NCI-H226 (cell line): ENCODE measurements at places on chromosomes 16 and 17.

DNA sequence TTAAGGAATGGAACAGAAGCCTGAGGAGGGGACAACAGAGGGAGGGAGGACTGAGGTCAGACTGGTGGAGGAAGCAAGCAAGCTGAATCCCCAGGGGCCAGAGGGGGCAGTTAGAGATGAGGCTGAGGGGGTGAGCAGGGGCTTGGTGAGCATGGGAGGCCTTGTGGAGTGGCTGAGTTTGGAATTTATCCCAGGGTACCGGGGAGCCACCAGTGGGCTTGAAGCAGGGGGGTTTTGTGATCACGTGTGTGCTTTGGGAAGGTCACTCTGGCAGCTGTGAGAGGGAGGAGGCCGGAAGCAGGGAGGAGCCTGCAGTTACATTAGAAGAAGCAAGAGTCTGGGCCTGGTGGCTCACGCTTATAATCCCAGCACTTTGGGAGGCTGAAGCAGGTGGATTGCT lies 9.8 kb upstream of the CTCF start:
- DNase-seq = no peak

DNA sequence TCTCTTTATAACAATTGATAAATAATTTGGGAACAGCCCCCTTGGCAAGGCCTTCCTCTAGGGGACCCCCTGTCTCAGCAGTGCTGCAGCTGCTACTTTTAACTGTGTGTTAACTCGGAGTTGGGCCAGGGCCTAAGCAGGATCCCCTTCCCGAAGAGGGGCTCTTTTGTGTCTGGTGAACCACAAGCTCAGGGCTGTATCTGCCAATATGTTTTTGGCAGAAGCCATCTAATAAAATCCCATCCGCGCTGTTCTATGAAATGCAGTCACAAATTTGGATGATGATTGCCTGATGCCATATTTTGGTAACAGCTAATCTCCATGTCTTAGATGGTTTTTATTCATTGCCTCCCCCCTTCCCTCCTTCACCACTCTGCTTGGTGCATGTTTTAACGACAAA lies 267.7 kb downstream of the FTO start:
- no peak for DNase-seq

- DNase-seq = no peak
Observed at GRCh38 chr17:2814049-2814448, 17.8 kb downstream of the RAP1GAP2 start.

GRCh38 chr16:24610416-24610755 lies 71.0 kb downstream of the RBBP6 start:
- DNase-seq = no peak

- DNase-seq = peak; percentile 26
Observed at GRCh38 chr16:47815655-47816054, 340.1 kb downstream of the ABCC12 start.

- no peak for DNase-seq
Observed at GRCh38 chr17:80822700-80823410, 168.8 kb upstream of the CHMP6 start.

- DNase-seq = no peak
Observed at GRCh38 chr17:48558057-48558830, 13.3 kb upstream of the HOXB2 start.

- no peak for DNase-seq
Observed at GRCh38 chr17:31788956-31789355, 70.1 kb downstream of the COPRS start.

GRCh38 chr17:53570731-53571130 lies 252.0 kb upstream of the KIF2B start:
- no peak for DNase-seq

GRCh38 chr16:67001726-67002125 lies 13.3 kb downstream of the CES4A start:
- DNase-seq = no peak

- DNase-seq = peak; percentile 48
Observed at GRCh38 chr17:81513372-81513752, 763 bp upstream of the ACTG1 start.

DNA sequence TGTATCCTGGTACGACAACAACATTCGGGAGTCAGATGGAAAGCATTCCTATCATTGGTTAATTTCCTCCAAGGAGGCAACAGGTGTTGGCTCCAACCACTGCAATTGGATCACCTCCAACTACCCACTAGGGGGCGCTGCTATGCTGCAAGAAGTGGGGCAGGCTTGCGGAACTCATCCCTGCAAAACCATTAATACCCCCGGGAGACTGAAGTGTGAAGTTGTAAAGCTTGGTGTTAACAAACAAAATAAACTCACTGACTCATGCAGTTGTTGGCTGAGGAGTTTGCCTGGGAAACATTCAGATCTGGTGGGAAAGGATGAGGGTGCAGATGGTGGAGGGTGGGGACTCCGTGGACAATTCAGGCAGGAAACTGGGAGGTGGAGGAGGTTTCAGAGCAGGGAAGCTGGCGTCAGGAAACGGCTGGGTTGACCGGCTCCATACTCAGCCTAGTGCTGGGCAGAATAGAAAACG lies 84.9 kb downstream of the HS3ST2 start:
- peak; percentile 10 for DNase-seq

DNA sequence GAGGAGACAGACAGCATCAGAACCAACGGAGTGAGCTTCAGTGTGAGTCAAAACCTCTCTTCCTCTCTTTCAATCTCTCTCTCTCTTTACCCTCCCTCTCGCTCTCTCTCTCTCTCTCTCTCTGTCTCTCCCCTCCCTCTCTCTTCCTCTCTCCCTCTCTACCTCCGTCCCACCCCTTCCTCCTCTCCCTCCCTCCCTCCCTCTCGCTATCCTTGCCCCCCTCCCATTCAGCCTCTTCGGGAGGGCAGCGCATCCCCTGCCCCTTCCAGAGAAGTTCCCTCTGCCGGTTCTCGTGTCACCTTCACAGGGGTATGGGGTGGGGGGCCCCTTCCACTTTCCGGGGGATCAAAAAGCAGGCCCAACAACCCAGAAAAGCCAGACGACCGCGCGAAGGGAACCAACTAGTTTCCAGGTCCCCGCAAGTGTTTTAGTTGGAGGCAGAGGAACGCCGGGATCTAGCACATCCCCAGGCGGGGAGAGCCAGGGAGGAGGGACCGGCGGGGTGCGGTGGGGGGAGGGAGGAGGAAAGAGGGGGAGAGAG lies 28.9 kb upstream of the RBFOX1 start:
- no peak for DNase-seq
